ENCODE measurements at places on chromosomes 5 and 9.

DNA sequence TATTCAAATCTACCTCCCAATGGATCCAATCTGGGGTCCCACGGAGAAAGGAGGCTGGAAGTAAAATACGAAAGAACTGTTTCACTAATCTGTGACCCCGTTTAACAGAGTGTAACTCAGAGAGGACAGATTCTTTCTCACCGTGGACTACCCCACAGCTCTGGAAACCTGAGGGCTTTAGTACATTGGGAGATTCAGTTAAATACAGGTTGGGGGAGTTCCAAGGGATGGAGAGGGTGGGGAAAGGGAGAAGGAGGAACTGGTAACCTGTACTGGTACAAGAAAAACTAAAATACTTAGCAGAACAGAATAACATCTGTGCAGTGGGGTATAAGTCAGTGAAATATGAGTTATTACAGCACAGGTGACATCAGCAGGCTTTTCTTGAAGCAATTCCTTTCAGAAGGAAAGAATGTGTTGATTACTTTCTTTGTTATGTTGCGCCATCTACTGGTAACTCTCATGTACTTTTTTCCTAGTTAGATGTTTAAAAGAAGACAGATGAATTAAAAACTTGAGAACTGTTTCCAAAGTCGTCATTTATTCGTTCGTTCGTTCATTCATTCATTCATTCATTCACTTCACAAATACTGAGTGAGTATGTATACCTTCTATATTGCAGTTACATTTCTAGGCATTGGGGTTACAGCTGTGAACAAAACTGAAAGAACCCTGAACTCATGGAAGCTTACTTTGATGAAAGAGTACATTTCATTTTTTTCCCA is 30.0 kb upstream of the STOM start:
- H3K36me3 ChIP-seq: no peaks in the 10 kb centered on the region
- H3K27me3 ChIP-seq: no peaks in the 10 kb centered on the region
- H3K4me1 ChIP-seq: peaks cover 8% of the 10 kb centered on the region
- no peak overlapping the region for H3K4me3 ChIP-seq

- H3K27me3 ChIP-seq: no peaks in the 10 kb centered on the region
- no peaks in the 10 kb centered on the region for H3K36me3 ChIP-seq
- no peak overlapping the region for H3K27ac ChIP-seq
These were observed 42.7 kb downstream of the ZNF618 start for GRCh38 chr9:113918697-113919350.

DNA sequence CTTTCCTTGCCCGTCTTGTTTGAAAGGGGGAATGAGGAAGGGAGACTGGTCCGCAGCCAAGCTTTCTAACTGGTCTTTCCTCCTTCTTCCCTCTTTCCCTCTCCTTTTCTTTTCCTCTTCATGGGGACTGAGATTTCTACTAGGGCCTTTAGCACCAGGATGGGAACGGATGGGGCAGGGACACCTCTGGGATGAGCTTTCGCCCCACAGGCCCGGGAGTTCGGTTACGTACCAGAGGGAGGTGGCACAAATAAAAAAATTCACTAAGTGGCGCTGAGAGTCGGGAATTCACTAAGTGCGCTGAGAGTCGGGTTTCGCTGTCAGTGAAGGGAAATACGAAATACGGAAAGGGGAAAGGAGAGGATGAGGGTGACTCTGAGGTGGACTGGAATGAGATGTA is 21.6 kb downstream of the BTNL9 start:
- no peaks in the 10 kb centered on the region for H3K36me3 ChIP-seq
- peaks cover 98% of the 10 kb centered on the region for H3K27me3 ChIP-seq
- peaks cover 10% of the 10 kb centered on the region for H3K4me1 ChIP-seq
- H3K4me3 ChIP-seq: no peak overlapping the region
- no peak overlapping the region for H3K27ac ChIP-seq
- DNase-seq: no peak

DNA sequence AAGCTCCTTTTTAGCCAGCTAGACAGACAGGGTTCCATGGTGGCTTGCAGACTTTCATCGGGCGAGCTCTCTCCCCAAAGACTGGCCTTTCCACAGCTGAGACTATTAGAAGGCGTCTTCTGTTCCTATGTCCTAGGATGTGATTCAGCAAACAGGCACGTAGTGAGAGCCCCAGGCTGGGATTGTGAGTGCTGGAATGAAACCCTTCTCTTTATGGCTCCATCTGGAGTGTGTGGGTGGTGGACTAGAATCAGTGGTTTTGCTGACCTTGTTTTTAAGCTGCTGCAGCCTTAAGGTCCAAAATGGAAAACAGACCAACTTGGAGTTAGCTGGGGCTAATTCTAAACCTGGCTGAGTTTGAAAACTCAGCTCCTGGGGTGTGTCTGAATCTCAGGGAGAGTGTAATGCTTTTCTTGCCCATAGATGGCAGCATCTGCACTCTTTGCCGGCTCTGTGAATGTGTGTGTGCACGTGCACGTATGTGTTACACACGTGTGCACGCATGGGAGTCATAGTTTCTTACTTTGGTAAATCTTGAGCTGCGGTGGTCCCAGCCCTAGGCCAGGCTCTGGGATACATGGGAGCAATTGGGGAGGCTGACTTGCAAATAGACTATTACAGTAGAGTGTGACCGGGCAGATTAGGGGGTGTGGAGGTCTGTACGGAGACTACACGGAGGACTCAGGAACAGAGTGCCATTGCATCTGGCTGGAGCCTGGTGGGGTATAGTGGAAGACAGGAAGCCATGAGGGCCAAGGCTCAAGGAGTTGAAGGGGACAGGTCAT is 10.7 kb downstream of the GSN start:
- DNase-seq: peak; percentile 58
- H3K4me3 ChIP-seq: no peak overlapping the region
- no peaks in the 10 kb centered on the region for H3K27me3 ChIP-seq
- H3K4me1 ChIP-seq: peaks cover 74% of the 10 kb centered on the region

GRCh38 chr5:81750308-81751008 is 439 bp downstream of the SSBP2 start:
- DNase-seq: peak; percentile 78
- H3K4me3 ChIP-seq: peak overlapping the region; percentile 91
- peaks cover 4% of the 10 kb centered on the region for H3K27me3 ChIP-seq
- no peaks in the 10 kb centered on the region for H3K36me3 ChIP-seq
- H3K27ac ChIP-seq: peak overlapping the region; percentile 94

DNA sequence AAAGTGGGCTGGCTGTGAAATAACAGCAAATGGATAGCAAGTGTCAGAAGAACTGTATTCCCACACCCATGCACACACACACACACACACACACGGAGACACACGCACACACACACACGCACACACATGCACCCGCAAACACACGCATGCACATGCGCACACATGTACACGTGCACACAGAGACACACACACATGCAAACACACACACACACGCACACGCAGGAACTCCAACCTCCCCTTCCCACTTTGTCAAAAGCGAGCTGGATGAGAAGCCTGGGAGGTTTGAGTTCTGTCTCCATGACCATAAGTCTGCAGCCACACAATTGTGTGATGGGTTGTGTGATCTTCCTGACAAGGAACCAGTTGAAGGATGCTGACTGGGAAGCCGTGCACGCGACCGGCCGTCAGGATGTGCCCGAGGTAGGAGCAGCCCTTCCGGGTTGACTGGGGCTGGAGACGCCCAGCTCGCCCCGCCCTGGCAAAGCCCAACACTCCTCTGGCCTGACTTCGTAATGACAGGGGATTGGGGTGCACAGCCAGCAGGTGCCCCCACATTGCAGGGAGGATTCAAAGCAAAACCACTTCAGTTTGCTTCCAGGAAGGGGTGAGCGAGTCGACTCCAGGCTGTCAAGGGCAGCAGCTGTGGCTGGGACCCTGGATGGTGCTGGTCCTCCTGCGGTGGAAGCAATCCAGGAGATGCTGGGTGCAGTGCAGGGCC is 29.3 kb upstream of the NKD2 start:
- DNase-seq: peak; percentile 4
- H3K4me1 ChIP-seq: peaks cover 12% of the 10 kb centered on the region
- no peak overlapping the region for H3K27ac ChIP-seq
- no peaks in the 10 kb centered on the region for H3K36me3 ChIP-seq
- H3K4me3 ChIP-seq: no peak overlapping the region

GRCh38 chr5:91072881-91073280 is 310.2 kb downstream of the ARRDC3 start:
- H3K4me3 ChIP-seq: no peak overlapping the region
- DNase-seq: no peak
- H3K27me3 ChIP-seq: no peaks in the 10 kb centered on the region
- peaks cover 10% of the 10 kb centered on the region for H3K4me1 ChIP-seq

- H3K4me3 ChIP-seq: no peak overlapping the region
- no peaks in the 10 kb centered on the region for H3K36me3 ChIP-seq
These were observed 232.0 kb downstream of the RFK start for GRCh38 chr9:76162086-76162730.

DNA sequence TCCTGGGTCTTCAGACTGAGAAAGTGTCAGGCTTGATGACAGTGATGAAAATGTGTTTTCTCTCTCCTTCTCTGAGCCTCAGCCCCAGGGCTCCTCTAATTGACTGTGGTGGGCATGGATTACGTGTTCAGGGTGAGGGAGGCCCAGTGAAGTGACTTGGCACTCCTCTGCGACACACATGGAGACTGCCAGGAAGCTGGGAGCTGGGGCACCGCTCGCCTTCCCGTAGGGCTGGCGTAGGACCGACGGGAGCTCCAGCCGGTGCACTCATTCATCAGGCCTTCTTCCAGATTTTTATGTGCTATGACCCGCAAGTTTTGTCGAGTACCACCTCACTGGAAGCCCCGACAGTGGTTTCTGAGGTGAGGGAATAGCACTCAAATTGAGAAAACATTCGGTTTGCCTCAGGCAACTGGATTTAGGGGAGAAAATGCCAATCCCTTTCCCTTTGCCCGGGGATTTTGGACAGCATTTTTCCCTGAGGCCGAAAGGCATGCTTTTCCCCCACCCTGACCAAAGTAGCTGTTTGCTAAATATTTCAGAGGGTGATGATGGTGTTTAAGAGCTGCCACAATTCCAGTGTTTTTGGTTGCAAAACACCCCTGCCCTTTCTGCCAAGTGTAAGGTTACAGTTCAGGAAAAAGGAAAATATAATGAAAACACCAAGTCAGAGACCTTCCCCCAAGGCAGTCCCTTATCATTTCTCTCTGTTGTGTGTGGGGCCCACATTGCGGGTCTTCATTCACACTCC is 83.7 kb downstream of the PCSK5 start:
- no peaks in the 10 kb centered on the region for H3K36me3 ChIP-seq
- H3K27ac ChIP-seq: no peak overlapping the region
- no peaks in the 10 kb centered on the region for H3K27me3 ChIP-seq
- no peak for DNase-seq

DNA sequence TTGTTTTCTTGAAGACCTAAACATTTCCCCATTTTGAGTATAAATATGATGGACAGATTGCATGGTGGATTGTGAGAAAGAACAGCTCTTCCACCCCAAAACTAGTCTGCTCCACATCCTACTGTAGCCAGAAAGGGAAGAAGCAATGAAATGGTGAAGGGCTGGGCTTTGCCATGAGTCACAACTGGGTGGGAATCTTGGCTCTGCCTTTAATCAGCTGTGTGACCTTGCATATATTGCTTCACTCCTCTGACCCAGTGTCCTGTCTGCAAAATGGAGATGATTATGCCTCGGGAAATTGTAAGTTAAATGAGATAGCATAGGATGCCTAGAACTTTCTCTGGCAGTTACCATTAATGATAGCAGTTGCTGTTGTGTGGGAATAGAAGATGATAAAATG is 101.9 kb downstream of the PDE8B start:
- peaks cover 13% of the 10 kb centered on the region for H3K4me1 ChIP-seq
- H3K27ac ChIP-seq: no peak overlapping the region
- no peaks in the 10 kb centered on the region for H3K27me3 ChIP-seq
- no peak overlapping the region for H3K4me3 ChIP-seq
- DNase-seq: no peak
- H3K36me3 ChIP-seq: no peaks in the 10 kb centered on the region

DNA sequence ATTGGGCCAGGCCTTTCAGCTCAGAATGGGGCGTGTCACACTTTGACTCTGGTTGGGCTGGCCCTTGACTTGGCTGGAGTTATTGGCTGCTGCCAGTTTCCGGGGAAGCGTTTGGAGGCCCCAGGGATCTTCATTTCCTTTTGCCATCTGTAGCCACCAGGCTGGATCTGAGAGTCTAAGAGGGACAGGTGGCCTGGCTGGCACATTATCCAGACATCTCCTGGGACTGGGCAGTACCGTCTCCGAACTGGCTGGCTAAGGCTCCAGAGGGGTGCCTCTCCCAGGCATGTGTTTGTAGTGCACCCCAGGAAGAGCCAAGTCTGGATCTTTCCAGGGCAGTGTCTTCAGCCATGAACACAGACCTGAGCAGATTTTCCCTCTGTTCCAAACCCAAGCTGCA is 9.7 kb upstream of the JADE2 start:
- H3K27me3 ChIP-seq: no peaks in the 10 kb centered on the region
- H3K4me3 ChIP-seq: no peak overlapping the region
- H3K36me3 ChIP-seq: no peaks in the 10 kb centered on the region

- no peaks in the 10 kb centered on the region for H3K36me3 ChIP-seq
- H3K4me1 ChIP-seq: peaks cover 20% of the 10 kb centered on the region
- H3K27ac ChIP-seq: no peak overlapping the region
- no peak overlapping the region for H3K4me3 ChIP-seq
- no peak for DNase-seq
- peaks cover 29% of the 10 kb centered on the region for H3K27me3 ChIP-seq
These were observed 2.2 kb upstream of the LPAR1 start for GRCh38 chr9:111040494-111040893.

- peaks cover 5% of the 10 kb centered on the region for H3K27me3 ChIP-seq
- peak; percentile 64 for DNase-seq
- H3K27ac ChIP-seq: no peak within 1 kb of the TSS
- H3K4me1 ChIP-seq: peaks cover 1% of the 10 kb centered on the region
- H3K36me3 ChIP-seq: no peaks in the 10 kb centered on the region
These were observed at the start of gene CAMK2A for GRCh38 chr5:150289551-150290390. TSS of gene CAMK2A (minus strand) at chr5:150289773. CDS start at chr5:150289625, 148 bp downstream.

DNA sequence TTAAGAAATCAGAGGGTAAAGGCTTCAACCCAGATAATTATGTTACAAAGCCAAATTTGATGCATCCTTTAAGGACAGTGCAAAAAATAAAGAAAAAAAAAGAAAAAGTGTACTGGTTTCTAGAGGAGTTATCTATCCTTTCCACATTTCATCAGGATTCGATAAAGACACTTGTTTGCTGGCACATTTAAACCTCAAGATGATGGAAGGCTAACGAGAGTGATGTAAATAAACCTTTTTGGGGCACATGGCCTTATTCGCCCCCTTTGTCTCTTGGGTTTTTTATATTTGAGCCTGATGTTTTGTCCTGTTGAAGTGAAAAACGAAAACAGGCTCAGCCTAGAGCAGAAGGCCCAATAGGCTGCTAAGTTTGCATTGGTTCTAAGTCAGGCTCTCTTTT is 416.5 kb downstream of the TAF11L14 start:
- no peaks in the 10 kb centered on the region for H3K36me3 ChIP-seq
- no peak for DNase-seq
- H3K4me3 ChIP-seq: no peak overlapping the region
- no peak overlapping the region for H3K27ac ChIP-seq
- H3K27me3 ChIP-seq: no peaks in the 10 kb centered on the region
